IMR-90 (cell line): ENCODE measurements at places on chromosomes 4 and X. TPM values are rescaled to one million over a fixed set of nuclear protein-coding genes. Genes with fewer than 3 reads are reported as not detected.
A peak's percentile ranks its signal among the peaks of the same experiment; 100 is the strongest.

RIPPLY1 gene
- not detected in 2 replicates for total RNA-seq

SHISA3 gene
- under 0.01 and 0.18 TPM in 2 replicates for total RNA-seq

GRCh38 chrX:27915617-27916016, 65.6 kb downstream of the DCAF8L1 start:
- H3K4me1 ChIP-seq, result no peaks in the 10 kb centered on the region
- H3K4me3 ChIP-seq, result no peak overlapping the region
- peak; percentile 24 for DNase-seq
- no peak overlapping the region for H3K27ac ChIP-seq
- H3K27me3 ChIP-seq, result no peaks in the 10 kb centered on the region

GRCh38 chr4:25862411-25863346, at the start of gene SEL1L3:
Gene SEL1L3 (minus strand): TSS chr4:25862988. CDS start chr4:25862836, 152 bp downstream.
- peaks cover 2% of the 10 kb centered on the region; the same call in 1 of the 2 replicates for H3K4me1 ChIP-seq
- H3K4me3 ChIP-seq, result peak within 1 kb of the TSS; percentile 49

SMPX gene
- total RNA-seq, result not detected in 2 replicates

DNA sequence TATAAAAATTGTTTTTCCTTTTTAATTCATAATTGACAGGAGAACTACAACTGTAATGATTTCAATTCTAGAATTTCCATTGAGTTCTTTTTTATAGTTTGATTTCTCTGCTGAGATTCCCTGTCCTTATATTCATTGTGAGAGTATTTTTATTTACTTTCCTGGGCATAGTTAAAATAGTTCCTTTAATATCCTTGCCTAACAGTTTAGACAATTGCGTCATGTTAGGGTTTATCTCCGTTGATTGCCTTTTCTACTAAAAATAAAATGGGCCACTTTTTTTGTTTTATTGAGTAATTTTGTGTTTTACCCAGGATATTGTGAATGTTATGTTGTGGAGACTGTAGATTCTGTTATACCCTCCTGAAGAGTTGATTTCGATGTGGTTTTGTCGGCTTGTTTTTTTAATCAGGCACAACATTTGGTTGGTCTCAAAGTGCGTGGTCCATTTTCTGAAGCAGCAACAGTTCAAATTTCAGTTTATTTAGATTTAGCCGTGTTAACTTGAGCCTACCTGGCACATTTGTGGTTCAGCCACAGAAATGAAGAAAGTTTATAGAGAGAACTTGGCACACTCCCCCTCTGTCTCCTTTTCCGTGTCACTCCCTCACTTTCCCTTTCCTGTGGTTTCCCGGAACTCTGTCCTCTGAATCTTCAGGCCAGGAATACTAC, 16.0 kb upstream of the PRRG1 start:
- H3K36me3 ChIP-seq, result no peaks in the 10 kb centered on the region
- H3K27ac ChIP-seq, result peak overlapping the region; percentile 59; the same call in 1 of the 2 replicates
- DNase-seq, result peak; percentile 10
